Hematopoietic multipotent progenitor cell treated with erythropoietin and hydrocortisone succinate and interleukin-3 and kit ligand, for 15 days (in vitro differentiated cells): ENCODE measurements at places on chromosomes 1 and 21.

DNA sequence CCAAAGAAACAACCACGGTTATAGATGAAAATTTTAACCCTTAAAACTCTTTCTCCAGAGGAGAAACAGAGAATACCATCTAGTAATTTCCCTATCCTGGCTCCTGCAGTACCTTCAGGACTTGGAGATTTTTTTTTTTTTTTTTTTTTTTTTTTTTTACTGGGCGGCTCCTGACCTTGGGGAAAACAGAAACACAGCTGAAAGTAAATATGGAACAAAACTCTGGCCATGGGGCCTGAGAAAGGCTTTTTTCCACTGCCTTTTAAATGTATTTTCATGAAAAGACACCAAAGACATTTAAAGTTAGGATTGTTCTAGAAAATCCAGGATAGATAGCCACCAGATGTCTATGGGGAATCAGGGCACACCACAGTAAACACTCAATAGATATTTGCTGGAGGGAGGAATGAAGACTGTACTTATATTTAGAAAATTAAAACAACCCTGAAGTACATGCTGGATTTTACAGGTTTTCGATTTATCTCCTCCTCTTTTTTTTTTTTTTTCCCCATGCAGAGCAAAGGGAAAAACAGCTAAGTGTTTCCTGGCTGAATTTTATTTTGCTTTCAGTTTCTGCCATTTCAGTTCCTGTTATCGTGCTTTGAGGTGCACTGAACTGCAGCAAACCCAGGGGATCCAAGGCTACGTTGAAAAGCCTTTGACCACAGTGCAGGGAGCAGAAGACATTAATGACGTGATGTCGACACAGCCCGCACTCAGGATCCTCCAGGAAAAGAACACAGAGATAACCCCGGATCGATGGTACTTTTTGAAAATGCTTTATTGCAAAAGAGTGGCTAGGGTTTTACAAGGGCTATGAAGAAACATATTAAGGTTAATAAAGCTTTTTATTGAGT, 35.7 kb upstream of the CNN3 start:
- peak; percentile 17 for DNase-seq

DNA sequence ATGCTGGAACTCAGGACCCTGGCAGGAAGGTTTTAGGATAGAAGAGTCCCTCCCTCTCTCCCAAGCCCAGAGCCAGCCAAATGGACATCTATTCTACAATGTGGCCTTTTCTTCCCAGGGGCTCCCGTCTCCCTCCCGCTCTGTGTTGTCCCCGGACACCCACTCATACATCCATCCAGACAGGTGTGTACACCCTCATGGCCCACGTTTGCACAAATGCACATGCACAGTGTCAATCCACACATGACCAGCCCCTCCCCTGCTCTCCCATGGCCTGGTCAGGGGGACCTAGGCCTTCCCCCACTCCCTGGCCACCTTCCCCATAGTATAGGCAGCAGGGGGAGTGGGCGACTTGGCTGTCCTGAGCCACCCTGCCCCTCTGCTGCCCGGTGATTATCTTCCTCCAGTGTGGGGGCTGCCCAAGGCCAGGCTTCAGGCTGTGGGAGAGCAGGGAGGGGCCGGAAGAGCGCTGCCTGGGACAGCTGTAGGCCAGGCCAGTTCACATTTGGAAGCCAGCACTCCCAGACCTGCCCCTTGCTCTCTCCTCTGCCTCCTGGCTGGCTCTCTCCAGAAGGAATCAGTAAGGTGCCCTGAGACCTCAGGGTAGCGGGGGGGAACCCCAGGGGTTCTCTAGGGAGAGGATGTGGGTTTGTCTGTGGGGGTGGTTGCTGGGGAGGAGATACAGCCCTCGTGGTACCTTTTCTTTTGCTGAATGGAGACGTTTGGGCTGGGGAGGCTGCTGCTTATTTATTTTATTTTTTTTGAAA, 4.1 kb upstream of the PTPN7 start:
- no peak for DNase-seq

GRCh38 chr1:214603819-214604252, 841 bp downstream of the CENPF start:
- peak; percentile 11 for DNase-seq

GRCh38 chr21:45834026-45834715, 147.4 kb upstream of the COL6A1 start:
- DNase-seq = no peak

DNA sequence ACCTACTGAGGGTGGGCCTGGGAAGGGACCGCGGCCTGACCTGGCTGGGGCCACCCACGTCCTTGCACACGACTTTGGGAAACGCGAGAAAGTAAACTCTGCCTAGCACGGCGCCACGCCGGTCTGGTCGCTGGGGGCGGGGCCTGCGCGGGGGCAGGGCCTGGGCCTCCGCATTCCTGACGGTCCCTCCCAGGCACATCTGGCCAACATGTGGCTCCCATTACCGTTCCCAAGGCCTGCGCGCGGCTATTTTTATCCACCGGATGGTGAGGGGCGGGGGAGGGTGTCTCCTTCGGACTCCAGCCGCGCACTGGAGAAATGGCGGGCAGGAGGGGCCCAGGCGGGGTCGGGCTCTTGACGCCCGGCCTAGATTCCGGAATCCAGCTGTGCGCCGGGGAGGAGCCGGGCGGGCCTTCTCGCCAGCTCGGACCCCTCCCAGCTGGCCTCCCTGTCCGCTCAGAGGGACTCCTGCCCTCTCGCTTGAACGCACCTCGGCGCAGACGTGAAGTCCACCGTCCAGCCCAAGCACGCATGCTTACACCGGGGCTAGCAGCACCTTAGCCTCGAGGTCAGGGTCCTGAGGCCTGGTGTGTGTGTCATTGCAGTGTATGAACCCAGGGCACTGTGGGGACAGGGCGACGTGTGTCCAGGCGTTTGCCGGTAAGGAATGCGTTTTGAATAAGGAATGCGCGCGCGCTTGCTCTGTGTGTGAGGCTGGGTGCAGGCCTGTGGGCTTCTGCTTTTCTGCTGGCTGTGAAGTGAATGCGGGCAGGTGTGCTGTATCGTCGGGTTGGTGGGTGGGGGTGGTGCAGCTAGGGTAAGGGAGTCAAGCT, 2.1 kb downstream of the EVA1B start:
- DNase-seq = no peak

- no peak for DNase-seq
Observed at GRCh38 chr1:92657701-92658100, 127.2 kb downstream of the EVI5 start.

- no peak for DNase-seq
Observed at GRCh38 chr1:183611021-183611420, 20.8 kb upstream of the NCF2 start.

DNA sequence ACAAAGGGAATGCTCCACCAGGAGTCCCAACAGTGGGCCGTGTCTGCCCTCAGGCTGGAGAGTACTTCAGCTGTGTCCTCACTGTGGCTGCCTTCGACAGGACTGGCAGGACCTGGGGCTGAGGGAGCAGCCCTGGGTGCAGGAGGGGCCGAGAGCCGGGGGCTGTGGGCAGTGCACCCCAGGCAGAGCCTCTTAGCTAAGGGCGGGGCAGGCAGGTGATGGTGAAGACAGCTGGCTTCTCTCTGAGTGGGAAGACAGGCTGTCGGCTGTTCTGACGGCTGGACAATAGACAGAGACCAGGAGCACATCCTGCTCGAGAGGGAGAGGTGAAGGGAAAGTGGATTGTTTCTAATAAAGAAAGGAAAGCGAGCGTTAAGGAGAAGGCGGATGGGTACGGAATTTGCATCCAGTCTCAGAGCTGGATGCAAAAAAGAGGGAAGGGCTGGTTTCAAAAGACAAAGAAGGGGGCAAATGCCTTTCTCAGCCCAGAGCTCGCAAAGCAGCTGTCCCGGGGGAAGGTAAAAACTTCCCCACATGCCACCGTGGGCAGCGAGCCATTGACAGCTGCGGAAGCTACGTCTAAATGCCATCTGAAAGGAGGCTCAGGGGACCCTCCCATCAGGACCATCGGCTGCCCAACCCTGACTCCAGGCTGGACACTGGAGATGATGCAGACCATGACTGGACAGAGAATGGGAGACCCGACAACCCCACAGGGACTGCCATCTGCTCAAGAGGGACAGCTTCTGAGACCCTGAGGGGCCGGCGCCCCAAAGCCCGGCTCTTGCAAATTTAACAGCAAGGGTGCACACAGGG, 92.0 kb downstream of the STUM start:
- no peak for DNase-seq
